MCF 10A (cell line): ENCODE measurements at places on chromosomes 5 and 9.

DNA sequence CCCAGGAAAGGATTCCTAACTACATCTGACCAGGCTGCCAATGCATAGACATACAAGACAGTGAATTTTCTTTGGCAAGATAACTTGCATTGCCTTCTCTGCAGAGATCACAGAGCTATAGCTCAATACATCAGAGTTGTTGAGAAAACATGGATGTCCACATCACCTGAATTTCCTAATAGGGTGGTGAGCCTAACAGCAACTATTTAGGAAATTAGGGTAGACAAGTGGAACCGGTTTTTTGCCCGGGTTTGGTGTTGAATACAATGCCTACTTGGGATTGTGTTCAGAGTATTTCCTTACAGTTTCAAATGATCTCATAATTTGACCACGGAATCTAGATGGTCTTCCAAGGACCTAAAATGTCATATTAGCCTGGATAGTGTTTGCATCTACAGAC lies 262.7 kb downstream of the KIF4B start:
- no peak for DNase-seq

DNA sequence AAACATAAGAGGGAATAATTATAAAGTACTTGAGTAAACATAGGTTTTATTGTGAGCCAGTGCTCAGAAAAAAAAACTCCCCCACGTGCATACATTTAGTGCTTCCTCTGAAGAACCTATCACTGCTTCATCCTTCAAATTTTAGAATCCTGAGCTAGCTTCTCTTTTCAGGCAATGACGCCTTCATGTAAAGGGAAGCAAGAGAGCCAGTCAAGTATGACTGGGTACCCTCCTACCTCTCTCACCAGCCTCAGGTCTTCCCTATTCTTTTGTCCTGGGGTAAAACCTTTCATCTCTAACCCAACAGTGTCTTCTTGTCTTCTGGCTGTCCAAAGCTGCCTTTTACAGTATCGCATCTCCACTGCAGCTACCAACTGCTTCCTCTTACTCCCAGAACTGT lies 32.0 kb downstream of the PLPP1 start:
- no peak for DNase-seq

- no peak for DNase-seq
Observed at GRCh38 chr5:180910735-180911134, 11.8 kb downstream of the BTNL8 start.

GRCh38 chr9:30771760-30772159 lies 1612.7 kb upstream of the ACO1 start:
- no peak for DNase-seq

- no peak for DNase-seq
Observed at GRCh38 chr9:69188975-69189374, 14.9 kb downstream of the TJP2 start.

DNA sequence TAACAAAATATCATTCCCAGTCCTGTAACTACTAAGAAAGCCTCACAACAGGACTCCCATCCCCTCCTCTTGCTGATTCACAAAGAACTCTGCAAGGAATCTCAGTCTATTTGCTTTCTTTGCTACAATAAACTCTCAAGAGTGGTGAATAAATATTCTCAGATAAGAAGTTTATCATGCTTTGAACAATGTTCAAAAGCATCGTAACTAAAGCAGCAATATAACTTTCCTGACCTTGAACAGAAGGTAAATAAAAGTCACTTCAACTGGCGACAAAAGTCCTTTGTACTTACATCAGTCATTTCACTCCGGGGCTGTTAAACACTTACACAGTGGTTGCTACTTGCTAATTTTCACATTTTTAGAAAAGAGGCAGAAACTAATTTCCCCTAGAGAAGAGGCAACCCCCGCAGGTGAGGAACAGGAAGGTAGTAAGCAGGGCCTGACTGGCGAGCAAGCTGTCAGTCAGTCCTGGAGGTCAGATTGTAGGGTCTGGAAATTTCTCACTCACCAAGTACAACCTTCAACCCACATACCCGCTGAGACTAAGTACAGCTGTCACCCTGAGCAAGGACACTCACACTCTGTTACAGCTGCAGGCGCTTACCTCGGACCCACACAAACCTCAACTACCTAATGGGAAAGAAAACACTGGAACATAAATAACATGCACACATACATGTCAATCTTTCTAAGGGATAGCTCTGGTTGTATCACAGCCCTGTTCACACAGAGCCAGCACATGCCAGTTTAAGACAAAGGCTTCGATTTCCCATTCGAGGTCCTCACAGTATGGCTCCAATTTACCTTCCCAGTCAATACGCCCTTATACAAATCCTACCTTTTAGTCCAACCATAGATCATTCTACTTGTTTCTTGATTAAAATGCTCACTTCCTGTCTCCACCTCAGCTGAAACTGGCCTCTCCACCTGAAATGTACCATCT lies 104.6 kb upstream of the RETREG1 start:
- no peak for DNase-seq

DNA sequence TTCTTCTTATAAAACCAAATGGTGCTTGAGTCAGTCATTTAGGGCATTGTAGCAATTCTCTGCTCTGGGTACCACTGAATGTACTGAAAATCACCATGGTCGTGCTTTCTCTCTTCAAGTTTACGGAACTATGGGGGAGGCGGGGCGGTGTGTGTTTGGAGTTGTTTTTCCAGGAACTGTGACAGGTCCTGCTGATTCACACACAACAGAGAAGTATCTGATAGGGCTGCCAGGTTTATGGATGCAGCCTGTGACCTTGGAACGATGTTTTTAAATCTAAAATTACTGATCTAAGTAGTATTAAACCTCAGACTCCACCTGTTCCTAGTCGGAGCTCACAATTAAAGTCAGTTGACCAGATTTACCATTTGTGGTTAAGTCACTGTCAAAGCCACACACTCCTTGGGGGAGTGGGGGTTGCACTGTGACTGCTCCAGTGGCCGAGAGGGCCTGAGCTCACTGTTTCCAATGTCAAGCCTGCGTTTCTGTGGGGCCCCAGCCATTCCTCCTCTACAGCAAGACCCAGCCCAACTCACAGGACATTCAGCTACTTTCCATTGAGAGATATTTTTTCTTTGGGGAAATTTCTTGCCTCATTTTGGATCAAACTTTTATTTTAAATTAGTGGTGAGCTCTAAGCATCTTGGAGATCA lies 44.4 kb downstream of the GADD45G start:
- no peak for DNase-seq

- no peak for DNase-seq
Observed at GRCh38 chr9:106066940-106067524, 372.7 kb downstream of the TMEM38B start.

- DNase-seq = no peak
Observed at GRCh38 chr9:113952676-113953075, 76.6 kb downstream of the ZNF618 start.

GRCh38 chr5:11429254-11429653 lies 475.0 kb downstream of the CTNND2 start:
- no peak for DNase-seq

- DNase-seq = no peak
Observed at GRCh38 chr9:121541256-121541655, 41.6 kb upstream of the GGTA1 start.
